ENCODE measurements at places on chromosomes 5 and 9. TPM values are rescaled to one million over a fixed set of nuclear protein-coding genes. Genes with fewer than 3 reads are reported as not detected.
A peak's percentile ranks its signal among the peaks of the same experiment; 100 is the strongest.

DNA sequence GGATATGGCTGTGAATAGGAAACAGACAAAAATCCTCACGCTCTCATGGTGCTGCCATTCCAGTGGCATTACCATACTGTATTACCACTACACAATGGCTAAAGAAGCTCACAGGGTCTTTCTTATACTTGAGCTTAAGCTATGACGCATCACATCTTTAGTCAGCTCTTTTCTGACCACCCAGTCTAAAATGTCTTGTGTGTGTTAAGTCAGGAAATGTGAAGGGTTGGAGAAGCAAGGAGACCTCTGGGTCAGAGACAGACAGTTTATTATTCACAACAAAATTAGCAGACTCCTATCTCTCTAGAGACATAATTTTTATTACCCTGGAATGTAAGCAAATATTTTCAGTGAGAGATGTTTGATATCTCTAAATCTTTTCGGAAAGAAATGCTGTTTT is 1583.2 kb upstream of the WWC1 start:
- H3K36me3 ChIP-seq, result no peaks in the 10 kb centered on the region
- H3K27me3 ChIP-seq, result no peaks in the 10 kb centered on the region
- peak; percentile 12 for DNase-seq
- no peaks in the 10 kb centered on the region for H3K4me1 ChIP-seq
- H3K4me3 ChIP-seq, result no peak overlapping the region

GRCh38 chr5:177982072-177982727 is 13.8 kb downstream of the PROP1 start:
- H3K27ac ChIP-seq, result no peak overlapping the region
- H3K4me3 ChIP-seq, result no peak overlapping the region
- H3K27me3 ChIP-seq, result peaks cover 20% of the 10 kb centered on the region
- H3K36me3 ChIP-seq, result no peaks in the 10 kb centered on the region
- no peak for DNase-seq

DNA sequence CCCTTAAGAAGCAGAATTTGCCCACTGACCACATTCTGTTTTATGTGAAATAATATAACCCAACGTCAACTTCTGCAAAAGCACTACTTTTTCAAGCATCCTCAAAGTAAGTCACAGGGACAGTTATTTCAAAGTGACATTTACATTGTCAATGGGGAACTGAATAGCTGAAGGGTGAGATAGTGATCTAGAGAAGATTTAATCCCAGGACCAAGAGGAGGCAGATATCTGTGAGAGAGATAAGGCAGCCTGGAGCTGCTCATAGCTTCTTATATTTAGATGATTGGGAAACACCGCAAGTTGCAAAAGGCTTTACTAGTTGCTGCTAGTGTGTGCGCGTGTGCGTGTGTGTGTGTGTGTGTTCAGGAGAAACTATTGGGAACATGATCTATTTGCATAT is 210.4 kb upstream of the RFX3 start:
- no peak overlapping the region for H3K4me3 ChIP-seq
- DNase-seq, result no peak
- H3K36me3 ChIP-seq, result no peaks in the 10 kb centered on the region
- H3K27me3 ChIP-seq, result no peaks in the 10 kb centered on the region
- no peaks in the 10 kb centered on the region for H3K4me1 ChIP-seq

NMUR2 gene
- not detected for total RNA-seq

DMGDH gene
- 10.4 TPM for total RNA-seq

POLR3G gene
- total RNA-seq, result 1.5 TPM

PLPP7 gene
- total RNA-seq, result 4.0 TPM
